ENCODE measurements at places on chromosomes 4 and X.

DNA sequence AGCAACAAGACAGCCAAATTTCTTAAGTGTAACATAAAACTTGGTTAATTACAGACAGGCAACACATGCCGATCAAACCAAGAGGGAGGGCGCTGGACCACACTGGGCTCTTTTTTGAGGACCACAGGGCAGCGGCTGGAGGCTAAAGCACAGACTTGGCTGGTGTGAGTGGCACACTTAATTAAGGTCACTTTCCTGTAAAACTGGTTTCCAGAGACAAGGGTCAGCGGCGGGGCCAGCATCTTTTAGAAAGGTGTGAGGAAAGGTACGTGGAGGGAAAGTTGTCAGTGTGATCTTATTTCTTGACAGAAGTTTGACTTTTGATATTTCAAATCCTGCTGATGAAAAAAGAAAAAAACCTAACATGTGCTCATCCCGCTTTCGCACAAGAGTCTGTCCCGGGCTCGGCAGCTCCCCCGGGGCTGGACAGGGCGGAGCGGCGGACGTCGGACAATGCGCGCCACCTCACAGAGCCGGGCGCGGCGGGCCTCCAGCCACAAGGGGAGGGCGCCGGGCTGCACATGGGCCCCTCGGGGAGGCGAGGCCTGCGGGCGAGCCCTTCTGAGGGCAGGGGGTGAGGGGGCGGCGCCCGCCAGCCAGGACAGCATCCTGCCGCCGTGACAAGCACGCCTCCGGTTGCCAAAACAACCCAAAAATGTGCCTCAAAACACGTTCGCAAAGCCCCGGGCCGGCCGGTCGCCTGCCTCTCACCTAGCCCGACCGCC lies 660 bp upstream of the HSPA4L start:
- DNase-seq: no peak

GRCh38 chr4:40121515-40121914 lies 64.9 kb downstream of the N4BP2 start:
- DNase-seq: no peak

DNA sequence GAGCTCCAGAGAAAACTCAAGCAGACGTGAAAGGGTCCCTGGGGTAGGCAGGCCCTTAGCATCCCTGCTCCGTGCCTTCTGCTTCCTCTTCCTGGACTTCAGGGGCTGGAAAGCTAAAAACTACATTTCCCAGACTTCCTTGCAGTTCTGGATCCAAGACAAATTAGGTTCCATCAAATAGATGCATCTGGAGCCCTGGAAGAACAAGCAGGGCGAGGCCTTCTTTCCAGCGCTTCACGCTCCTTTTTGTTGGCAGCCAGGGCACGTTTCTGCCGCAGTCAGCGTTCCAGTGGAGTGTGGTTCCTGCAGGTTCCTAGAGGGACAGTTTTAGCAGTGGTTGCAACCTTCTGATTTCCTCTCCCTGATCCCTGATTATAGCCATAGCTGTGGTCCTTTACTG lies 53.6 kb upstream of the MSX1 start:
- DNase-seq: no peak

GRCh38 chr4:99979872-99980271 lies 29.8 kb upstream of the H2AZ1 start:
- DNase-seq: no peak

DNA sequence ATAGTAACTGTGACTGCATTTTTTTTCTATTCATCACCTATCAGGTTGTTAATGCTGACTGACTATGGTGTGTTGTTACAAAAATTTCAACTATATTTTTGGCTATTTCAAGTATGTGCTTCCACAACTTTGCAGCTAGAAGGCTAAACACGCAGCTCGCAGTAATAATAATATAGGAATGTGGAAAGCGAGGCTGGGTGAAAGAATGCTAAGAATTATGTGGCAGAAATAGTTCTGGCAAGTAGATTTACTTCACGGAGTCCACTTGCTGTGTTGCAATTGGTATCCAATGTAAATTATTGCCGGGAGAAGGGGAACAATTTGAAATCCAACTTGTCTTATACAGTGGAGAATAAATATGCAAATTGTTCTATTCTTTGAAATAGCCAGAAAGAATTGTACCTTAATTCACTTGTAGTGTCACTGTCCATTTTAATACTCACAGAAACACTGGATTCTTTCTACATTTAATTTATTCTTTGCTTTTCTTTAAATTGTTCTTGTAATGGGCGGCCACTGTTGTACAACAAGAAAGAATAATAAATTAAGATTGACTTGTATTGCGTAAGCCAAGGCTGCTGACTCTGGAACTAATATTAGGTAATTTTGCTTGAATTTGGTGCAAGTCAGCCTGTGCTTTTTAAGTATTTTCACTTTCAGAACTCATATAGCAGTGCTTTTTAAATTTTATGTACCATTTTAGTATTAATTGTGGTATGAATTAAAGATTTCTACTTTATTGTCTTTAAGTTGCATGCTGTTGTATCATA lies 154.9 kb downstream of the FRMPD4 start:
- no peak for DNase-seq

GRCh38 chr4:121939690-121940089 lies 12.2 kb downstream of the TRPC3 start:
- DNase-seq: no peak

DNA sequence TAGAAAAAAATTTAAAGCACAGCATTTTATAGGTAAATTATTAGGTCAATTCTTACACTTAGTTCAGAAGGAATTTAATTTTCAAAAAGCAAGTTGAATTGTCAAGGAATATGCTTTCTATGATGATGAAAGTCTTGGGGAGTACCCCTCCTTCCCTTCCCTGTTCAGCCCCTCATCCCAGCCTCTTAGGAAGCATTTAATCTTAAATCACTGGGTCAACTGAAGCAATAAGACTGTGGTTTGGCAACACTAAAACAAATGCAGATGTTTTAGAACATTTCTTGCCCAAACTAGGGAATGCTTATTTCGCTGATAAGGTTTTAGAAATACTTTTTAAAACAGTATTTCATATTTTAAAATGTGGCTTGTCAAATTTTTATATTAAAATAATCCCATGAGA lies 19.1 kb upstream of the ARSJ start:
- no peak for DNase-seq

GRCh38 chrX:46637938-46638337 lies 64.4 kb downstream of the CHST7 start:
- no peak for DNase-seq

- no peak for DNase-seq
These were observed 40.0 kb upstream of the COX18 start for GRCh38 chr4:73109493-73109892.

DNA sequence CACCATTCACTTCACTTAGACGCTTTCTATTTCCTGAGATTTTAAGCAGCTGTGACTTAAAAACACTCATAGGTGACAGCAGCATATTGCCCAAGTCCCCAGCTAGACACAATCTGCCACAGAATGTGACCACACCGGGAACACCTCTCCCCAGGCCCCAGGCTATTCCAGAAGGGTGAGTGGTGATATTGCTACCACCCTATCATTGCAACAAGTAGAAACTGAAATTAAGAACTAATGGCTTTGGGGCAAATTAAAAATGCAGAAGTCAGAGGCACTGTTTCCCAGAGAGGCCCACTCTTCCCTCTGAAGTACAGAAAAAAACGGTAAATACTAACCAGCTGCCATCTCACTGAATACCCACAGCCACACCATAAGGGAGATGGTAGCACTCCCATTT lies 35.0 kb downstream of the QDPR start:
- DNase-seq: no peak

DNA sequence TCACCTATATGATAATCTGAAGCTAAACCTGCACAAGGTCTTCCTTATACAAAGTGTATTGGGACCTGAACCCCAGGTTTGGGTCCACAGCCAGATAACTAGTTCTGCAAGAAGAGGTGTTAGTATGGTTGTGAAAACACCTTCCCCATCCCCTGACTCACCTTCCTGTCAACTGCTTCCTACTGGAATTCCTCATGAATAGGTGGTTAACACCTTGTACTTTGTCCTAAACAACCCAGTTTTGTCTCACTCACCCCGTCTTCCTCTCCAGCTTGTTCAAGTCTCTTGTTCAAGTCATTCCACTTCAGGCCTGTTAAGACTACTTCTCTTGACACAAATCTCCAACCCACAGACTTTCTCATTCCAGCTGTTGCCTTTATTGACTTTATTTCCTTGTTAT lies 45.5 kb downstream of the CCNG2 start:
- no peak for DNase-seq

DNA sequence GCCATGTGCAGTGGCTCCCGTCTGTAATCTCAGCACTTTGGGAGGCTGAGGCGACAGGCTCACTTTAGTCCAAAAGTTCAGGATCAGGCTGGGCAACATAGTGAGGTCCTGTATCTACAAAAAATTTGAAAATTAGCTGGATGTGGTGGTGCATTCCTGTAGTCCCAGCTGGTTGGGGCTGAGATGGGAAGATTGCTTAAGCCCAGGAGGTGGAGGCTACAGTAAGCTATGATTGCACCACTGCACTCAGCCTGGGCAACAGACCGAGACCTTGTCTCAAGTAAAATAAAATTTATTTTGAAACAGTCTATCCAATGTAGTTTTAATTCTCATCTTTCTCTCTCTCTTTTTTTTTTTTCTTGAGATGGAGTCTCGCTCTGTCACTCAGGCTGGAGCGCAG lies 21.1 kb downstream of the RBM10 start:
- no peak for DNase-seq

GRCh38 chr4:182688081-182688480 lies 229.1 kb downstream of the DCTD start:
- DNase-seq: no peak

GRCh38 chr4:103074744-103075434 lies 1.7 kb downstream of the SLC9B2 start:
- DNase-seq: no peak

DNA sequence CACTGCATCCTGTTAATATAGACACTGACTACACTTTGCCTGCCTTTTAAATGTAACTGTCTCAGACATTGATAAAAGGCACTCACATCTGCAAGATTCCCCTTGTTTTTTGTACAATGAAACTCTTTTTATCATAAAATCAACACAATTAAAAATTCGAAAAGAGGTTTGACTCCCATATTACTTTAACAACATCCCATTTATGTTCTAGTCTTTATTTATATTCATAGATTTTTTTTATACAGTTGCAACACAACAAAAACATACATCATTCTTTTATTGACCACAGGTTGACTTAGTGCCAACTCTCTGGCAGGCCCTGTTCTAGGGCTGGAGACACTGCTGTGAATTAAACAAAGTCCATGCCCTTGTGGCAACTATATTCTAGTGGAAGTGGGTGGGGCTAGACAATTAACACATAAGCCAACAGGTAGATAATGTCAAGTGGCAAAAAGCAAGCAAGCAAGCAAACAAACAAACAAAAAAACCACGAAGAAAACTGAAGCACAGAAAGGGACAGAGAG lies 36.8 kb downstream of the ANK2 start:
- no peak for DNase-seq

DNA sequence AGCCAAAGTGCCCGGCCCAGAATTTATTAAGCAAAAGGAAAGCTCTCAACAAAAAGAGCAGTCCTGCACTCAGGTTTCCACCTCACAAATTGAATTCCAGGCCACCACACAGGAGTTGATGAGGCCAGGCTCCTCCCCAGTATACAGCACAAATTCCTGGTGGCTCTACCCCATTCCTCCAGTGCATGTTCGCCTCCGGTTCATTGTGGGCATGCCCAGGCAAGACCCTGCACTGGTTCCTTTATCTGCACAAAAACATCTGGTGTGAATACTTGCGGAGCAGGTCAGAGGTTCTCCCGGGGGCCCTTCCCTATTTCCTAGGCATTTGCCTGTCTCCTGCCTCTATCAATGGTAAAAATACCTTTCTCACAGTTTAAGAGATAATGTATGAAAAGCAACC lies 195.2 kb upstream of the ANXA10 start:
- DNase-seq: no peak

DNA sequence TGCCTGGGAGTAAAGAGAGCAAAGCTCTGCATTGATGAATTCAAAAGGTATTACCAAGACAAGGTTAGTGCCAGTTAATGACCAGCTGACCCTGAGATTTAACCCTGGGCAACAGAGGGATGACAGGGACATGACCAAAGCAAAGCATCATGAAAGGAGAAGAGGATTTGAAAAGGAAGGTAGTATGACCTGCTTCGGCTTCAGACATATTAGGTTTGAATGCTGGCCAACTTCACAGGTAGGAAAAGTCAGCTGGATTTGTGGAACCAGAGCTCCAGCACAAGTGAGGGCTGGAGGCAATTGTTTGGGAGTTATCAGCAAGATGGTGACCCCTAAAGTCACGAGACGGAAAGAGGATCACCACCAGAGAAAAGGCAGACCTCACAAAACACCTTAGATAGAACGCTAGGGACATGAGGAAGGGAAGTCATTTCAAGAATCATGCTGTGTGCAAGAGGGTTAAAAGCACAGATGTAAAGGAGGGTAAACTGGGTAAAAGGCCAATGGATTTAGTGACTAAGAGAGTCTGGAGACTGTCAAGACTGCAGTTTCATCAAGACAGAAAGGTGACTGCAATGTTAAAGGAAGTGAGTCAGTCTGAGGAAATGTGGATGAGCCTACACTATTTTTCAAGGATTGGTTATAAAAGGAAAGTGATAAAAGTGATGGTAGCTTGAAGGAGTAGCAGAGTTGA lies 45.6 kb downstream of the SH3RF1 start:
- no peak for DNase-seq

DNA sequence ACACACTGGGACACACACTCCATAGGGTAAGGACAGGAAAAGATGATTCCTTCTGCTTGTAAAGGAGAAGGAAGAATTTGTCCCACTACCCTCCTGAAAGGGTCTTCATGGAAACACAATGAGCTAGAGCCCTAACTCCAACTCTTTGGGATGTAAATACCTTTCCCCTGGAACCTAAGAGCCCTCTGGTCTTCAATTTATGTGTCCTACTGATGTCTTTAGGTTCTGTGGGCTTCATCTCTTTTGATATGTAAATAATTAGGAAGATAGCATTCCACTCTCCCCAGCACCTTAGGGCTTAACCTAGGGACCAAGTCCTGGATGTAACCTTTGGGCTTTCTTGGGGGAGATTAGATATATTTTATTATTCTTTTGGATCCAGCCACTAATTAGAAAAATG lies 38.3 kb downstream of the PF4 start:
- DNase-seq: no peak

GRCh38 chrX:7570432-7571029 lies 272.4 kb upstream of the VCX start:
- DNase-seq: no peak

DNA sequence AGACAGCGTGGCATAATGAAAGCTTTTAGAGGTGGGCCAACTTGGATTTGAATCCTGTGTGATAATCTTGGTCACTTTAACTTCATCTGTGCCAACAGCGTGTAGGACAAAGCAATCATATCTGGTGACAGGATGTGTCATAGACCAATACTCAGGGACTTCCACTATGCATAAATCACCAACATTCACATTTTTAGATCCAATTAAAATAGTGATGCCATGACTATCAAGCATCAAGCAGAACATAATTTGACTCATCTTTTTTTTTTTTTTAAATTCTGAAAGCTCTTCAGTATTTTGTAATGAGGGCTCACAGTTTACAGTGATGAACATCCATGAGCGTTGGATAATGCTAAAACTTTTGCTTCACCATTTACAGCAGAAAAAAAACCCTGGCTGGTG lies 27.3 kb upstream of the RAPGEF2 start:
- DNase-seq: no peak

- no peak for DNase-seq
These were observed 17.6 kb upstream of the LCORL start for GRCh38 chr4:18039113-18039512.

All from stimulated activated CD4-positive, alpha-beta T cell treated with anti-CD3 and anti-CD28 coated beads, Interleukin-15, amount 100 ng/mL, for 1 hour (primary cell).